ENCODE measurements at places on chromosomes 12 and 14. TPM values are rescaled to one million over a fixed set of nuclear protein-coding genes. Genes with fewer than 3 reads are reported as not detected.

CISTR gene
- total RNA-seq: not detected

RNASE1 gene
- total RNA-seq: 1.6 TPM

TAS2R14 gene
- 2.1 TPM for total RNA-seq

CCDC88C gene
- 52.4 TPM for total RNA-seq

SLC7A8 gene
- 77.9 TPM for total RNA-seq

GRCh38 chr14:100126401-100126800, 33.0 kb downstream of the DEGS2 start:
- peaks cover 8% of the 10 kb centered on the region for H3K36me3 ChIP-seq
- no peak for DNase-seq
- no peaks in the 10 kb centered on the region for H3K4me1 ChIP-seq

GRCh38 chr14:80465546-80466220, 254.4 kb upstream of the DIO2 start:
- no peaks in the 10 kb centered on the region for H3K27me3 ChIP-seq
- DNase-seq: no peak
- H3K27ac ChIP-seq: no peak overlapping the region
- H3K36me3 ChIP-seq: no peaks in the 10 kb centered on the region
- H3K4me3 ChIP-seq: no peak overlapping the region

DNA sequence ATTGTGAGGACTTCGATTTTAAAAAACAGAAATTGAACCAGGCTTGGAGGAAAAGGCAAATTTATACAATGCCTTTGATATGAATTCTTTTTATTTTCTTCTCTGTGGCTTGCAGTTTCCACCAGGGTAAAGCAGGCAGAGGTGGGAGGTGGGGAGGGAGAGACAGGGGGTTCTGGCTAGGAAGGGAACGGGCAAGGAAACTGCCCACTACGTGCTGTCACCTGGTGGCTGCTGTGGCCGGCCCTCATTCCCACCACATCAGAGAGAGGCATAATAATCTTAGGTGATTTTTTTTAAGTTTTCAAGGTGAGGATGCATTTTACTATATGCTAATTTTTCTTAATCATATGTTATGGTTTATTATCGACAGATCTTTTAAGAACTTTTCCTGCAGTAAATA, 145.8 kb downstream of the CACNA1C start:
- peak overlapping the region; percentile 73 for H3K4me3 ChIP-seq
- H3K4me1 ChIP-seq: peaks cover 13% of the 10 kb centered on the region
- peak; percentile 64 for DNase-seq
- no peaks in the 10 kb centered on the region for H3K27me3 ChIP-seq
- no peaks in the 10 kb centered on the region for H3K36me3 ChIP-seq

- H3K27me3 ChIP-seq: no peaks in the 10 kb centered on the region
- H3K4me1 ChIP-seq: no peaks in the 10 kb centered on the region
- H3K36me3 ChIP-seq: peaks cover 6% of the 10 kb centered on the region
- H3K4me3 ChIP-seq: 0 out of 3 replicates have a peak overlapping the region, but pooled peaks have one; percentile 13
- no peak overlapping the region for H3K27ac ChIP-seq
Observed at GRCh38 chr12:558580-558979, 98.8 kb downstream of the B4GALNT3 start.

DNA sequence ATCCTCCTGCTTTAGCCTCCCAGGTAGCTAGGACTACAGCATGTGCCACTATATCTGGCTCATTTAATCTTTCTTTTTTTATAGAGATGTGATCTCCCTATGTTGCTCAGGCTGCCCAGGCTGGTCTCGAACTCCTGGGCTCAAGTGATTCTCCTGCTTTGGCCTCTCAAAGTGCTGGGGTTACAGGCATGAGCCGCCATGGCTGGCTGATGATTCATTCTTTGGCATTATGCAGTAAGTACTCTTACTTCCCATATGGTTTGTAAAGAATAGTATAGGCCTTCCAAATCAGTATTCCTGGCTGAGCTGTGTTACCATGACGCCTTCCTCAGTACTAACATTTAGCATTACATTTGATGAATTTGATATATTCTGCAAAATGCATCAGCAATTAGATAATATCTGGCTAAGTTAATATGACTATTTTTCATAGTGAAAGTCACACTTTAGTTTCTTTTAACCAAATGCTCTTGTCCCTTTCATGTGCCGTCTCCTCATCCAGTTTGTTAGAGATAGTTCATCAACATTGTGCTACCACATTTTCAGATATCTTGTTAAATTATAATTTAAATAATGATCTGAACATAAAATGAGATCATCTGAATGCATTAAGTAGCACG, 3.2 kb upstream of the MIA2 start:
- no peaks in the 10 kb centered on the region for H3K27me3 ChIP-seq
- H3K4me3 ChIP-seq: no peak overlapping the region
- DNase-seq: no peak
- H3K27ac ChIP-seq: no peak overlapping the region

DNA sequence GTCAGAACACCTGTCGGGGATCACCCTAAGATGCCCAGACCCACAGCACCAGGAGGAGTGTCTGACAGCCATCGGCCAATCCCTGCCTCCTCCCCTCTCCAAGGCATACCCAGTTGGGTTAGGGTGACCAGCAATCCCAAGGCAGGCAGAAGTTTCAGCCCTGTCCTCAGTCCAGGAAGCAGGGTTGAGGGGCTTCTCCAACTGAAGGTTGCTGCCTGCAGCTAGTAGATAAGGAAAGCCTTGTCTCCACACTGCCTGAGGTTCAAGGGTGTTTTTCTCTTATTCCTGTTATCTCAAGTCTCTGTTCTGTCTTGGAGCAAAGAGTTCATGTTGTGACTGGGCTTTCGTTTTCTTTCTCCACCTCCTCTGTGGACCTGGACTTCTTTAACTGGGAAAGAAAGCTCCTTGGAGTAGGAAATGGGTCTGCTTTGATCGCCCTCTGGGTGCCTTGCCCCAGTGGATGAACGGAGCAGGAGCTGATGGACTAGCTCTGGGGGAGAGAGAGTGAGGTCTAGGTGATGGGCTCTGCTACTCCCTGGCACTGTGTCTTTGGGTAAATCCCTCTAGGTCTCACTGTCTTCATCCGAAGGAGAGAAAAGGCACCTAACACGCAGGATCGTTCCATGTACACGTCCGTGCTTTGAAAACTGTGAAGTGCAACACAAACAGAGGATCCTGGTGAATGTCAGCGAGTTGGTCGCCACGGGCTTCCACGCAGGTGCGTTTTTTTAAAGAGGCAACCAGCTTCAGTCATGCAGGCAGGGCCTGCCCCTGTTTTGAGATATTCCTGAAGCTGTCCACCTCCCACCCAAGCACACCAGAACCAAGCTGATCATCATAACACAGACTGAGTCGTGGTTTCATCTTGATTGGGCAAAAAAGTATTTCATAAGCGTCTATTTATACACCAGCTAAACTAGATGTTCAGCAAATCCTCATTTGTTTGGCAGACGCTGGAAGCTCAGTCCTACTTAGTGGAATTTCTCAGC, 52.5 kb upstream of the FOXN3 start:
- H3K27ac ChIP-seq: no peak overlapping the region
- H3K36me3 ChIP-seq: peaks cover 24% of the 10 kb centered on the region
- no peaks in the 10 kb centered on the region for H3K27me3 ChIP-seq
- DNase-seq: no peak
- peaks cover 4% of the 10 kb centered on the region for H3K4me1 ChIP-seq

DNA sequence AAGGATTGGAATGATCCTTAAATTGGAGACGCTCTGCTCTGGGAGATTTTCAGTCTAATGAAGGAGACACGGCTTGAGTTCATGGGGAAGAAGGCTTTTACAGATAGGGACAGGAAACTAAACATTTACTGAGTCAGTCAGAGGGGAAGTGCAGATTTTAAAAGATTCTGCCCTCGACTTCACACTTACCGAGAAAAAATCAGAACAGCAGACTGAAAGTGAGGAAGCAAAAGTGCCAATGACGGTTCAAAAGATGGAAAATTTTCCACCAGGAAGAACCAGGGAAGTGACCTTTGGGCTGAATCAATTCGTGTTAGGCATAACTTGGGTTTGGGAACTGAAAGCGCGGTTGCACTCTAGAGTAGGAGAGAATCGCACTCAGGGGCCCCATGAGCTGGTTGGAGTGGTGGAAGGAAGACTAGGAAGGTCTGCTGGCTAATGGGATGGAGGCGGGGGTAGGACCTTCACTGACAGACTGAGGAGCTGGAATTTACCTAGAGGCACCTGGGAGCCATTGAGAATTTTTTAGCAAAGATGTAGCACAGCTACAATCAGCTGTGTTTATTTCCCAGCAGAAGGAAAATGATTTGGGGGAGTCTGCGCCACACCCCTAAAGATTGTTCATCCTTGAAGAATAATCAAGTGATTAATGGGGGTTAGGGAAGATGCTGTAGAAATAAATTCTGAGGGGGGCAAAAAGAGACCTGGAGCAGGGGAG, 1.2 kb downstream of the KCNK13 start:
- DNase-seq: no peak
- H3K27ac ChIP-seq: no peak overlapping the region
- H3K4me3 ChIP-seq: peak overlapping the region; percentile 62
- no peaks in the 10 kb centered on the region for H3K36me3 ChIP-seq
- H3K4me1 ChIP-seq: 0 out of 2 replicates have a peak, but pooled peaks cover 3% of the 10 kb centered on the region

GRCh38 chr12:85006206-85006605, 29.9 kb downstream of the TSPAN19 start:
- H3K27ac ChIP-seq: no peak overlapping the region
- H3K36me3 ChIP-seq: no peaks in the 10 kb centered on the region
- H3K4me3 ChIP-seq: no peak overlapping the region

DNA sequence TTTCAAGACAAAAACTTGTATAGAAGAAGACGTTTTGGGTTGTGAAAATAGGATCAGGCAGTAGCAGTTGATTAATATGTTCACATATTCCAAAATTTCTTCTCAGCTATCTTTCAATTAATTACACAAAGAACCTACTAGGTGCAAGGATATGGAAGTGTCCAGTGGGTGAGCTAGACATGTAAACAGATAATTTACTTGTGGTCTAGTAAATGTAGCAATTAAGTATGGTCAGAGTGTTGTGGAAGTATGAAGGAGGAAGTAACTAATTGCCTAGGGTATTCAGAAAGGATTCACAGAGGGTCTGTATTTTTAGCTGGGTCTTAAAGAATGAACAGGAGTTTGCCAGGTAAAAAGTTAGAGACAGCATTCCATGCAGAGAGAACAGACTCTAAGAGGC, 5.9 kb downstream of the GOLGA5 start:
- peaks cover 28% of the 10 kb centered on the region for H3K36me3 ChIP-seq
- H3K27me3 ChIP-seq: no peaks in the 10 kb centered on the region
- H3K4me1 ChIP-seq: no peaks in the 10 kb centered on the region

DNA sequence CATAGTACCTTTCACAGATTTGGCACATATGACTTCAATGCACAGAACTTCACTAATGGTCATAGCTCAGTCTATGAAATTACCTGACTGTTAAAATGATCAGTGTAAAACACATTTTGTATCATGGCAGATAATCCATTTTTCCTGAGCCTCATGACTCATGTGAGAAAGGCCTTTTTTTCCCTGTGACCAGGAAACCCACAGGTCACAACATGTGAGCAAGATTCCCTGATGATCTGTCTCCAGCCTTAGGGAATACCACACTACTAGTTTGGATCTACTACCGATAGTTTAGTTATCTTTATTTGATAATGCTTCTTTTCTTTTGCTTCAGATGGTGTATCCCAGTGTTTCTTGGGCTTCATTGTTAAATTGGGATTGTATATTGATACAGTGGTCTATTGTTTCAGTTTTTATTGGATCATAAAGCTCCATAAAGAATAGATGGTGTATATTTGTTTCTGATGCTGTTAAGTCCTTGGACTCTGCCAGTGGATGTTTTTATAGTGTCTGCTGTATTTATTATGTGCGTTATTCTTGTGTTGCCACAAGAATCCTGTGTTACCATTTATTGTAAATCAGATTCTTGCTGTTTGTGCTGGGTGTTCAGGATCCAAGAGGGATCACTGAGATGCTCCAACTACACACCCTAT, 248.7 kb upstream of the PELI2 start:
- H3K4me1 ChIP-seq: no peaks in the 10 kb centered on the region
- H3K27ac ChIP-seq: no peak overlapping the region
- no peaks in the 10 kb centered on the region for H3K27me3 ChIP-seq
- DNase-seq: no peak
- peaks cover 3% of the 10 kb centered on the region for H3K36me3 ChIP-seq

GRCh38 chr12:132569856-132570480, 40.4 kb downstream of the LRCOL1 start:
- H3K27ac ChIP-seq: no peak overlapping the region
- DNase-seq: no peak
- H3K4me1 ChIP-seq: no peaks in the 10 kb centered on the region
- no peaks in the 10 kb centered on the region for H3K27me3 ChIP-seq
- peaks cover 15% of the 10 kb centered on the region for H3K36me3 ChIP-seq

DNA sequence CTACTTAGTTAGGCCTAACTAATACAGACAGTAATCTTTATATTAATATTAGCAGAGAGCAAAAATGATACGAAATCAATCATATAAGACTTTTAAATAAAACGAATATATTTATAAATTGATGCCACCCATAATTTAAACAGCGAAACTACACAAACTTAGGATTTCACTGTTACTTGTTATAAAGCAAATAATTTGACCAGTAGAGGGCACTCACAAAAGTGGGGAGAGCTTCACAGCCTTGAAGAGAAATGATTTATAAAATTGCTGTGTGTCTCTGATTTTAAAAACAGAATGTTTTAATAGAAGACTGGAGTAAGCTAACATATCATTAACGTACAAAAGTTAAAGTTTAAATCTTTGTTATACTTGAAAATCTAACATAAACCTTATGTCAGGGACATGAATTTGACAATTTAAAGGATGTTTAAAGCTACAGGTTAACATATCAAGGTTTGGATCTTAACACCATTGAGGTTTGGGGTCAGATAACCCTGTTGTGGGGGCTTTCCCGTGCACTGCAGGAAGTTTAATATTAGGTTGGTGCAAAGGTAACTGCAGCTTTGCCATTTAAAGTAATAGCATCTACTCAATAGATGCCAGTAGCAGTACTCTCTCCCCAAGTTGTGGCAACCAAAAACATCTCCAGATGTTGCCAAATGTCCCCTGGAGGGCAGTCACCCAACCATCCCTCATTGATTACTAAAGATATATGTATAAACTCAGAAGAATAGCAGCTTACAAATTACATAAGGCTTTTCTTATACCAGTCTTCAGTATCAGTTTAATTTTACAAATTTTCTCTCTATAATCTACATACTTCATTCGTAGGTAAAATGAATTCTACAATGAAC, 9.3 kb downstream of the KRAS start:
- H3K27ac ChIP-seq: no peak overlapping the region
- H3K4me1 ChIP-seq: no peaks in the 10 kb centered on the region
- no peak for DNase-seq
- no peaks in the 10 kb centered on the region for H3K27me3 ChIP-seq

DNA sequence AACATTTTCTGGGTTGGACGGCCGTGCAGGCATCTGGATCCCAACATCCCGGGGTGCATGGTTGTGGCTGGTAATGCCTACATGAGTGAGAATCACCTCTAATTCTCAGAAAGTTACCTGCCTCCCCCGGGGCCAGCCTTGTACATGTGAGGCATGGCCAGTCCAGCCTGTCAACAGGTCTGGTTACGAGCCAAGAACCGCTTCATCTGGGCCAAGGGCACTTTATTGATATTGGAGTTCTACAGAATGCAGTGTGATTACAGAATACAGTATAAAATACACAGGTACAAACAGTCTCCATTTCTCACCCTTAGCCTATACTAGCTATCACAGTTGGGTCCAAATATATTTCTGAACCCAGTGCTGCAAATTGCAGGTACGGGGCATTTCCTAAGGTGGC, 84.9 kb upstream of the EVL start:
- no peak overlapping the region for H3K4me3 ChIP-seq
- no peaks in the 10 kb centered on the region for H3K4me1 ChIP-seq
- H3K36me3 ChIP-seq: peaks cover 10% of the 10 kb centered on the region
- DNase-seq: no peak
- no peaks in the 10 kb centered on the region for H3K27me3 ChIP-seq

All from H9 (cell line).